ENCODE measurements at places on chromosomes 7 and 10.
A peak's percentile ranks its signal among the peaks of the same experiment; 100 is the strongest.

- DNase-seq = peak; percentile 20
Observed at GRCh38 chr7:101743995-101744360, 73.4 kb upstream of the CUX1 start.

GRCh38 chr7:103597606-103598005 lies 151.6 kb upstream of the SLC26A5 start:
- no peak for DNase-seq

- DNase-seq = no peak
Observed at GRCh38 chr7:133139801-133140200, 57.9 kb upstream of the CHCHD3 start.

- DNase-seq = no peak
Observed at GRCh38 chr10:1150638-1150955, 94.4 kb downstream of the WDR37 start.

DNA sequence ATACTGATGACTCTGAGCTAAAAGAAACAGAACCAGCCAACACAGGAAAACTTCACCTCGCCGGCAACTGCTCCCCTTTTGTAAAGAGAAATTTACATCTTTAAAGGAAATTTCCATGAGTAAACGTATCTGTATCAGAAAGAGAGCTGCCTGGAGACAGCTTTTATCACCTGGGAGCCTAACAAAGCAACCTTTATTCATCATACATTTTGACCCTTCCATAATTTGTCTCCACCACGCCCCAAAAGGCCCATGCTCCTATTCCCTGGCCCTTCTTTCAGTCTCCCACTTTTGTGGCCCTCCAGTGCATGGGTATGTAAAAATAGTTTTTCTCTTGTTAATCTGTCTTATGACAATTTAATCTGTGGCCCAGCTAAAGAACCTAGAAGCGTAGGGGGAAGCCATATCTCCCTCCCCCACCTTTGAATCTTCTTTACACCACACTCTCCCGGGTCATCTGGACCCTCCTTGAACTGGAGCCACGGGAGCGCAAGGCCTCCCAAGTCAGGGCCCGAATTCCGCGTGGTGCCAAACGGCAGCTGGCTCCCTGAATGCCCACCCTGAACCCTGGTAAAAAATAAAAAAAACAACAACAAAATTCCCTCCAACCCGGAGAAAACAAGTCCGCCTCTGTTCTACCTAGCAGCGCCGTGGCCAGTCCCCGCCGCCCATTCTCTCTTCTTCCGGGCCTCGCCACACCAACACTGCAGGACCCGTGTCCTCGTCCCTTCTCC lies 15.4 kb upstream of the FKBP9 start:
- DNase-seq = no peak

DNA sequence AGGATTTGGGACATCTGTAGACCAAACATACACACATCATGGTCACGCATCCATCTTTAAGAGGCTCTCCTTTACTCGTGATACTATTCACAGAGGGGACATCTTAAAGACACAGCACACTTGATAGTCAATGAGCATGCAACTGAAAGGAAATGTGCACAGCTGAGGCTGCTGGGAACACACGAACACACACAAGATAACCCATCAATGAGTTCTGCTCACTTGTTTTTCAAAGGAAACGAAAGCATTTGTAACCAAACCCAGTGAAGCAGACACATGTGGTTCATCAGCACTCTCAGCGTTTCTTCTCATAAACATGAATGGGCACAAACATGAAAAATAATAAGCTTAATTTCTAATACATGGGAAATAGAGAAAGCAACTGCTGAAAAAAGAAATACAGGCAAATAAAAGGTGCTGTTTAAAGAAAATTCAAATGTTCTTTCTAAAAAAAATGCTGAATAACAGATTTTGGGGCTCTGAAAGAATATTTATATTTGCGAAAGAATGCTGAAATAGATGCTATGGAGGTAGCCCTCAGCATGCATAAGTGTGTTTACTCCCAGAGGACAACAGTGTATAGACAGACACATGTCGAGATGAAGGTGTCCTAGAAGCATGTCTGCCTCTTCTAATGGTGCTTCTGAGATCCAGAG lies 59.7 kb upstream of the LAMB4 start:
- no peak for DNase-seq

DNA sequence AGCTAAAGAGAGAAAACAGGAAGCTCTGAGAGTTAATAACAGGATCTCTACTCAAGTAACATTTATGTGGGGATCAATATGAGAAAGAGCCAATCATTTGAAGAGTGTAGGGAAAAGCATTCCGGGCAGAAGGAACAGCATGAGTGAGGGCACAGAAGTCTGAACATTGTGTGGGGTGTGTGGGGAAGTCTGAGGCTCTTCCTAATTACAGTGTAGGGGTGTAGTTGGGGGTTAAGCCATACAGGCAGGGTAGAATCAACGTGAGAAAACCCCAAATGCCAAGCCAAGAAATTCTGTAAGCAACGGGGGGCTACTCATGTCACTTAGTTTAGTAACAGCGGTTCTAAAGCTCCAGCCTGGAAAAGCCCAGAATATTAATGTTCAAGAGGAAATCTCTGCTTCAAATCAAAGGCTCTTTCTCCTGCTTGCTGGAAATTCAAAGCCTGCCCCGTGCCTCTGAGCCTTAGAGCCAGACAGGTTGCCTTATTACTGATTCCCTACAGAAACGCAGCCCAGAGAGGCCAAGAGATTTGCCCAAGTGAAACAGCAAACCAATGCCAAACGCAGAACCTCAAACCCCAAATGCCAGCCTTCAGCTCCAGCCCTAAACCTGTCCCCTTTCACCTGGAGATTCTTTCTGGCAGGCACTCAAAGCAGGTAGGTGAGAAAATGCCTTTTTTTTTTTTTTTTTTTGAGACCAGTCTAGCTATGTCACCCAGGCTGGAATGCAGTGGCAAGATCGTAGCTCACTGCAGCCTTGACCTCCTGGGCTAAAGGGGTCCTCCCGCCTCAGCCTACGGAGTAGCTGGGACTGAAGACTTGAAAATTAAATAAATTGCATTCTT lies 36.1 kb downstream of the DNAJB12 start:
- DNase-seq = no peak

GRCh38 chr7:2737771-2738540 lies 50.0 kb downstream of the AMZ1 start:
- DNase-seq = no peak

GRCh38 chr10:79360499-79361342 lies 13.5 kb downstream of the PPIF start:
- no peak for DNase-seq

- DNase-seq = no peak
Observed at GRCh38 chr10:114603948-114604347, 54.1 kb downstream of the ABLIM1 start.

- DNase-seq = no peak
Observed at GRCh38 chr7:94511718-94512117, 2.1 kb downstream of the CASD1 start.

DNA sequence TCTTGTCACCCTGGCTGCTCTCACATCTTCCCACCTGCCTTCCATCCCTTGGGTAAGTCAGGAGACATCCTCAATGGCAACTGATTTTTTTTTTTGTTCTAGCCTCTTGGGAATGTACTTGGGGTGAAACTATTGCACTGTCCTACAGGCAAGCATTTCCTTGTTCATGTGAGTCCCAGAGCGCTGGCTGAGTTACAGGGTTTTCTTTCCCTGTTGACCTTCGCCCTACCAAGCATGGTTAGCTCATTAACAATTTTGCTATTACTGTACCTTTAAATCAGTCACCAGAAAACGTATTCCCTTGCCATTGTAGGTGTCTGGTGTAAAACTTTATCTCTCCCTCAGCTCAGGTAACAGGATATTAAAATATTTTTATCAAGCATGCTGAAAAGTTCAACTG lies 98.9 kb downstream of the PRLHR start:
- no peak for DNase-seq

- DNase-seq = no peak
Observed at GRCh38 chr7:32091608-32092210, 21.5 kb upstream of the PDE1C start.

- no peak for DNase-seq
Observed at GRCh38 chr7:2466675-2467074, 9.5 kb downstream of the GRIFIN start.

DNA sequence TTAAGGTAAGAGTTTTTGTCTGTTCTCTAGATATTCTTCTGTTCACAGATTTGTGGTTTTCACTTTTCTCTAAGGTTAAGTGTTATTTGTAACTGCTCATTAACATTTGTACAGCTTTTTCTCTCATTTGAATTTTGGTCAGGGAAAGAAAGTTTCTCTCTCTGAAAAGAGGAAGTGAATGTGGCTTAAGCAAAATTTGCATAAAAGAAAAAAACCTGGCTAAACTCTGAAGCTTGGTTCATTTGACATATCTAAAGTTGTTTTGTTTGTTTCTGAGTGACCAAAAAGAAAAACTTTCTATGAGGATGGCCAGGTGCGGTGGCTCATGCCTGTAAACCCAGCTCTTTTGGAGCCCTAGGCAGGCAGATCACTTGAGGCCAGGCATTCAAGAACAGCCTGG lies 22.0 kb upstream of the SLC26A4 start:
- DNase-seq = no peak

GRCh38 chr10:58577437-58577777 lies 64.7 kb downstream of the BICC1 start:
- no peak for DNase-seq

DNA sequence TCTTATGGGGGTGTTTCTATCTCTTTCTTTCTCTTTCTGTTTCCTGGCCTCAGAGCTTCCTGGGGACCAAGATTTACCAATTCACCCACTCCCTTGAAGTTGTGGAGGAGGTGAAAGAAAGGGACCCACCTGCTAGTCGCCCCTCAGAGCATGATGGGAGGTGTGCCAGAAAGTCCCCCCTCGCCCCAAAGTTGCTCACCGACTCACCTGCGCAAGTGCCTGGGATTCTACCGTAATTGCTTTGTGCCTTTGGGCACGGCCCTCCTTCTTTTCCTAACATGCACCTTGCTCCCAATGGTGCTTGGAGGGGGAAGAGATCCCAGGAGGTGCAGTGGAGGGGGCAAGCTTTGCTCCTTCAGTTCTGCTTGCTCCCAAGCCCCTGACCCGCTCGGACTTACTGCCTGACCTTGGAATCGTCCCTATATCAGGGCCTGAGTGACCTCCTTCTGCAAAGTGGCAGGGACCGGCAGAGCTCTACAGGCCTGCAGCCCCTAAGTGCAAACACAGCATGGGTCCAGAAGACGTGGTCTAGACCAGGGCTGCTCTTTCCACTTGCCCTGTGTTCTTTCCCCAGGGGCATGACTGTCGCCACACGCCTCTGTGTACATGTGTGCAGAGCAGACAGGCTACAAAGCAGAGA lies 12.2 kb downstream of the AQP1 start:
- DNase-seq = peak; percentile 7

DNA sequence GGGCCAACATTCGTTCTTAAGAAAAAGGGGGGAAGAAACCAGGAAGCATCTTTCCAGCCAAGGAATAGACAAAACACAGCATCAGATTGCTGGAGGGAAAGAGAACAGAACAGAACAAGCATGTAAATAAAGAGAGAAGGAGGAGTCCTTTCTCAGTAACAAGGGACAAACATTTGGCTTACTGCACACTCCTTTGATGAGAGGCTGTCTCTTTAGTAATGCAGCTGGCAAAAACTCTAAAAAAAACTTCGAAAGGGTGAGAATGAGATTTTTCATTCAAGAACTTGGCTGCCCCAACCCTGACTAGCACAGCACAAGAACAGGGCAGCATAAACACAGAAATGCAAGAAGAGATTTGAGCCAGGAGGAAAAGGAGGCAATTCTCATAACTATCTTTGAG lies 38.9 kb upstream of the IL6 start:
- DNase-seq = no peak

- DNase-seq = peak; percentile 26
Observed at GRCh38 chr10:84179059-84179710, 5.6 kb downstream of the GPR15LG start.

DNA sequence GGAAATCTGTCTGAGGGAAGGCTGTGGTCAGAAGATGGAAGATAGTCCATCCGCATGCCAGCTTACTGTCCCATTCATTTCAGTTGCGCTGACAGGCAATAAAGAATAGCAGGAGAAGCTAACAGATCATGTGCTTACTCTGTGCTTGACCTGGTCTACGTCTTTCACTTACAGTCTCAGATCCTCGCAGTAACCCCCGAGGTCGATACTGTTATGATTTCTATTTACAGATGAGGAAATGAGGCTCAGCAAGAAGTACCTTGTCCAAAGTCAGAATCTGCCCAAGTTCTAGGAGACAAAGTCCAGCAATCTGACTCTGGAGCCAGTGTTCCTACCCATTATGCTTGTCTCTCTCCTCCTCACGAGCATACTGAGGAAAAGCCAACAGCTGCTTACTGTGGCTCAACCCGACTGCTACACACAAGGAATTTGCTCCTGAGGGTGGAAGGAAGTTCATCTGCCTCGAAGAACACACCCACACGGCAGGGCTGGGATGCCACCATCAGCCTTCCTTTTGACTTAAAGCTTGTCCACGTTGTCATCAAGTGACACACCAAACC lies 74.2 kb downstream of the MINPP1 start:
- no peak for DNase-seq

GRCh38 chr10:69814251-69814650 lies 12.5 kb downstream of the COL13A1 start:
- no peak for DNase-seq

DNA sequence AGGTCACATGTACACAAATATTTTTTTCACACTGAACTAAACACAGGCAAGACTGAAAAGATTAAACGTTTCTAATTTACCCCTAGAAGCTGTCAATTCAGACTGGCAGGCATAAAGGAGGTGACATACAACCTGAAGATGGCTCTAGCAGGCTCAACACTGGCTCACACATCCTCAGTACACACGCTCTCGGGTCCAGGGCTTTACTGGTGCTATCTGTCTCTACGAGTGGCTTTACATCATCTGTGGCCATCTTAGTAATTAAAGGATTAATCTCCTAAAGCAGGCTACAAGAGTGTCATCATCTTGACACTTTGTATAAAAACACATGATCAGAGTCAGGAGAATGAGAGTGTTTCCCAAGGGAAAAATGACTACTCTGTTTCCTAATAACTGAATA lies 57.3 kb downstream of the COPG2 start:
- no peak for DNase-seq

DNA sequence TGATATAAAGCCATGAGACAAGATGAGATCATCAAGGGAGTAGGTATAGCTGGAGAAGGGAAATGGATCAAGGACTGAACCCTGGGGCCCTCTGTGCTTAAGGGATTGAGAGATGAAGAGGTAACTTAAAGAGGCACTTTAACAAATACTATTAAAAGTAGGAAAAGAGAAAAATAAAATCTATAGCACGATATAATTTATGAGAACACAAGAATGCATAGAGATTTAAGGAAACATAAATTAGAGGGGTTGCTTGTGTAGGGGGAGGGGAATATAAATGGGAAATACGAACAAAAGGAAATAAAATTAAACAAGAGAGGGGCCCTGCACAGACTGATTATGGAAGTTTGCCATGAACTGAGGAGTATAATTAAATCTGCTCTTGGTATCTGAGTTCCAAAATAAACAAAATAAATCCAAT lies 15.6 kb upstream of the LRRC17 start:
- no peak for DNase-seq

GRCh38 chr10:44435196-44435595 lies 50.3 kb upstream of the CXCL12 start:
- no peak for DNase-seq

- DNase-seq = no peak
Observed at GRCh38 chr7:77710861-77711260, 14.6 kb downstream of the RSBN1L start.

Data from activated T-cell treated with anti-CD3 and anti-CD28 coated beads, Interleukin-2, amount 50 U/mL, for 1 hour (primary cell).